ENCODE measurements at places on chromosomes 4 and X.
A peak's percentile ranks its signal among the peaks of the same experiment; 100 is the strongest.

GRCh38 chr4:181162676-181163075, 1080.5 kb upstream of the TENM3 start:
- DNase-seq: no peak

DNA sequence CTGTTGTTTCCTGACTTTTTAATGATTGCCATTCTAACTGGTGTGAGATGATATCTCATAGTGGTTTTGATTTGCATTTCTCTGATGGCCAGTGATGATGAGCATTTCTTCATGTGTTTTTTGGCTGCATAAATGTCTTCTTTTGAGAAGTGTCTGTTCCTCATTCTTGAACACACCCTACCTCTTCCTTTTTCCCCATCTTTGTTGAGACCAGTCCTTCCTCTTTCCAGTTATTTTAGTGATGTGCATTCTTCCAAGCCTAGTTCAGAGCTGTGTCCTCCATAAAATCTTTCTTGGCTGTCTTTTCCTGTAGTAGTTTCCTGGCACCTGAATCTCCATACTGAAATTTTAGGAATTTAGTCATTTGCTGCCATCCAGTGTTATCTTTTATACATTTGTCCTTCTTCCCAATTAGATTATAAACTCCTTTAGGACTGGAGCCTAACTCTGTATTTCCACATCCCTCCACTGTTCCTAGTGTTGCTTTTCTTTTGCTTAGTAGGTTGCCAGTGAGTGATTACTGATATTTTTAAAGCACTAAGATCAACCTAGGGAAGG, 11.4 kb downstream of the FHIP1A start:
- DNase-seq: no peak

DNA sequence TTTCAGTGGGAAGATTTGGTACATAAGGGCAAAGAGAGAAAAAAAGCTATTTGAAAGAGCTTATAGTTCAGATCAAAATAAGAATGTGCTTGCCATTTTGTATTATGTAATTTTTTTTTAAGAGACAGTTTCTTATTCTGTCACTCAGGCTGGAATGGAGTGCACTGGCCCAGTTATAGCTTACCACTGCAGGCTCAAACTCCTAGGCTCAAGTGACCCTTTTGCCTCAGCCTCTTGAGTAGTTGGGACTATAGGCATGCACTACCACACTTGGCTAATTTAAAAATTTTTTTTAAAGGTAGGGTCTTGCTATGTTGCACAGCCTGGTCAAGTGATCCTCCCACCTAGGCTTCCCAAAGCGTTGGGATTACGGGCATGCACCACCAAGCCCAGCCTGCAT, 22.2 kb upstream of the USP53 start:
- no peak for DNase-seq

GRCh38 chr4:27577951-27578350, 717.3 kb downstream of the STIM2 start:
- DNase-seq: no peak

DNA sequence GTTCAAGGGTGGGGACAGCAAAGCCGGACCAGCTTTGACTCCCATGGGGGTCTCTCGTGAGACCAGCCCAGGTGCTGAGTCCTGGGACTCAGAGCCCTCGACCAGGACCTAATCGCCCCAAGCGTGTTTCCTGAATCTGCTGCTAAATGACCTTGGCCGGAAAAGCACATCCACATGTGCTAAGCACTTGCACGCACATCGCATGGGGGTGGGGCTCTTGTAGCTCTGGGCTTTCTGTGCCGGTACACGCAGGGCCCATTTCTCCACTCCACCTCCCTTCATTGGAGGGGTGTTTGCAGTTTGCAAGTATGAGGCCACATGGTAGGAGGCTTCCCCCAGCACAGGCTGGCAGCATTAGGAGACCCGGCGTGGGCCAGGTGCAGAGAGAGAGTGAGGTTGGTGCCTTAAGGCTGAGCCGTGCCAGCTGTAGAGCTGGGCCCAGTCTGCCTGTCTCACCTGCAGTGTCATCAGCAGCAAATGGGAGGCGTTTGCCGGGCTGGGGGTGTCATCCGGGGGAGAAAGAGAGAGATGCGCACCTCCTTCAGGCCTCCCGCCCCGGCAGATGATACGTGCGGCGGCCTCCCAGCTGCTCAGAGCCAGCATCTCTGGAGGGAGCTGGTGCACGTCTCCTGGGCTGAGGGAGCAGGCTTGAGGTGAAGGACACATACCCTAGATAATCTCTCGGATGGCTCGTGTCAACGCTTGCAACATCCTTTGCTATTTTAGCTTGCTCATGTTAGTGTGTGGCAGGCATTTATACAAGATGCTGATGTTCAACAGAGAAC, 45.2 kb upstream of the CLCN4 start:
- peak; percentile 4 for DNase-seq

- DNase-seq: no peak
Observed at GRCh38 chrX:15815779-15816437, 25.6 kb downstream of the ZRSR2 start.

GRCh38 chr4:120109406-120109805, 42.8 kb upstream of the MAD2L1 start:
- DNase-seq: no peak

GRCh38 chrX:110414679-110415439, 56.2 kb downstream of the RTL9 start:
- DNase-seq: no peak

DNA sequence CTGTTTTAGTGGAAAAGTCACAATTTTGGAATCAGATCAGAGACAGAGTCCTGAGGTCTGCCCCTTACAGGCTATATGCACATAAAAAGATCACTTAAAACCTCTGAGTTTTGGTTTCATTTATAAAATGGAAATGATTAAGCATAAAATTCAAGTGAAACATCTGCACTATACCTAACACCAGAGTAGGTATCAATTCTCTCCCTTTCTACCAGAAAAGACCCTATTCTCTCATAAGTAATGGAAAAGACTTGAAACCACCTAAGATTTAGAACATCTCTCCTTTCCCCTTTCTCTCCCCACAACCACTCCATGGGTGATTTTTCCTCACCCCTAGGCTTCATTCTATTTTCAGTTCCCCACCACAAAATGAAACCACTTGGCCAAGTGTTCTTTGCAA, 907 bp downstream of the LHFPL1 start:
- DNase-seq: no peak

GRCh38 chr4:147480502-147480890, 401 bp upstream of the EDNRA start:
- DNase-seq: no peak

- DNase-seq: no peak
Observed at GRCh38 chrX:10166731-10167151, 10.0 kb downstream of the CLCN4 start.

GRCh38 chr4:19241895-19242294, 1009.8 kb upstream of the SLIT2 start:
- DNase-seq: no peak

GRCh38 chrX:20029728-20030127, 38.9 kb upstream of the BCLAF3 start:
- DNase-seq: no peak

DNA sequence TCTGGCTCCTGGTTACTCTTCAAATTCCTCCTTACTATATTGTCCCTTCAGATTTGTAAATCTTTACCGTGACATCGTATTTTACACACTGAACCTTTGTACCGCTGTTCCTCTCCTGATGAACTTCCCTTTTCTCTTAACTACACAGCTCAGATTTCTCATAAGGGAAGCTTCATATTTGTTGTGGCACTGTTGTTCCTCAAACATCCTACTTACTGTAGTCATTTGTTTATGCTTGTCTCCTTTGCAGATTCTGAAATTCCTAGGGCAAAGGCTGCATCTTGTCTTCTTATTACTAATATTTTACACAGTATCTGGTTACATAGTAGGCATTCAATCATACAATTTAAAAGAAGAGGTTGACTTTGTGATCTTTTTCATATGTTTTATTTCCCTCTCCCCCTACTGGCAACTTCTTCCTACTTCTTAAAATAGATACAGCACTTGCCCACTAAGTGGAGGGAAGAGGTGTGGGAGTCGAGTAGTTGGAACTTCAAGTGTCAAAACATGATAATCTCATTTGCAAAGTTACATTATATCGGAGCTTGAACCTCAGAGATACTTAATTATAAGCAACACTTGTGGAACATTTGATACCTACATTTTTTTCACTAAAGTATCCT, 50.0 kb downstream of the TET2 start:
- DNase-seq: no peak

GRCh38 chr4:40183615-40184411, 13.0 kb upstream of the RHOH start:
- DNase-seq: no peak

DNA sequence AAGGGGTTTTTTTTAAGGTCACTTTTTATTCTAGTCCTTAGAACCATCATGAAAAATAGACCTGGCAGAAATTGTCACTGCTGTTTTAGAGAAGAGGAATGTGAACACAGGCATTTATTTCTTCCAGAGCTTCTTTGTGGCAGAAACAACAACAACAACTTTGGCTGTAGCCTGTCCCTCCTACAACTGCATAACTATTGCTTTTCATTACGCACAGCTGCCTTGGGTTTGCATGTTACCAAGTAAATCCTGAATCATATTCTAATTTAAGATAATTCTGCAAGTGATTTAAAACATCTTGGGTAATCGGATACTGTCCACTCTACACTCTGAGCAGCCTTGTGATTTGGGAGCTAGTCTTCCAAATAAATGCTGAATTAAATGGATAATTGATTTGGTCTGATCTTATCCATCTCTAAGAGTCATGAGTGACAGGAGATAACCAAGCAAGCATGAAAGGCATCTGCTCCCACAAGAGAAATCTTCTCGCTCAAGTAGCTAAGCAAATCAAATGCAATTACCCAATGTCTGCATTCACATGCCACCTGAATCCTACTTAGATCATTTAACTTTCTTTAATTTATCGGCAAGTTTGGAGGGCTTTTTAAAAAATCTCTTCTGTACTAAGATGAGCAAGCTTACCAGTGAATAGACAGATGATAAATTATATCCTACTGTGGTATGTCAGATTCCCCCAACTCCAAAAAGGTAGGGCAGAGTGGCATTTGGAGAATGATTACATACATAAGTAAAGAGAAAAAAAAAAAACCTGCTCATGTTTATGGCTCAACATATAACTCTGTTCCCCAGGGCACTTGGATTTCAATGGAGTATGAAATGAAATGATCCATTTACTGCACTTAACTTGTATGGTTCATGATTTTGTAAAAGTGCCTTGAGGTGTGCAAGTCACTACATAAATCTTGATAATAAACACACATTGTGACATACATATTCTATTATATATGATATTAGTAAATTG, 73.6 kb downstream of the EGF start:
- DNase-seq: no peak

DNA sequence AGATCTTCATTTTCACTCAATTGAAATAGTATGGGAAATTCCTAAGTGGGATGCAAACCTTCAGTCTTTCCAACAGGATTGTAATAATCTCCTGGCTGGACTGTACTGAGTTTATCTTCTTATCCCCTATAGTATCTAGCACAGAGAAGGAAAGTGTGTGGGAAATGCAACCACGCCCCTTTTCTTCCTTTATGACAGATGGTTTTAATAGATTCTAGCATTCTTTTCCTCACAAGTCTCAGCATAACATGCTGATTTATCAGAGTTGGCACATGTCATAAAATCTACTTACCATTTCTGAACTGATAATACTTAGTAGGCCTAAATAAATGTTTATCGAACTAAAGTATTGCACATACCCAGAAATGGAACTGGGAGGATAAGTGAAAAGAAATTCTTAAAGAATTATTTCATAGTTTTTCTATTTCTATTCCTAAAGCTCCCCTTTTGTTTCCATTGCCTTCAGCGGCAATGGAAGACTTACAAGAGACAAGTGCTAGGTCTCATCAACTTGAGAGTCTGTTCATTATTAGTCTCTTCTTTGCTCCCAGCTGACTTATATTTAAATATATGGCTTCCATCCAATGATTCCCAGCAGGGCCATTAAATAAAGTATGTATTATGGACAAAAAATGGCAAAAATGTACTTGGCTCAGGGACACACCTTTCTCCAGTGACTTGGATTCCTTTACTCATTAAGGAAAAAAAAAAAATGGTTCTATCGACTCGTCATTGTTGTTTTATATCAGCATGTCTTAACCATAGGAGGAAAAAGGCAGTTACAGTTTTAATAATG, 484.5 kb downstream of the IL1RAPL1 start:
- no peak for DNase-seq

GRCh38 chr4:14906805-14907204, 95.5 kb upstream of the CPEB2 start:
- DNase-seq: no peak

DNA sequence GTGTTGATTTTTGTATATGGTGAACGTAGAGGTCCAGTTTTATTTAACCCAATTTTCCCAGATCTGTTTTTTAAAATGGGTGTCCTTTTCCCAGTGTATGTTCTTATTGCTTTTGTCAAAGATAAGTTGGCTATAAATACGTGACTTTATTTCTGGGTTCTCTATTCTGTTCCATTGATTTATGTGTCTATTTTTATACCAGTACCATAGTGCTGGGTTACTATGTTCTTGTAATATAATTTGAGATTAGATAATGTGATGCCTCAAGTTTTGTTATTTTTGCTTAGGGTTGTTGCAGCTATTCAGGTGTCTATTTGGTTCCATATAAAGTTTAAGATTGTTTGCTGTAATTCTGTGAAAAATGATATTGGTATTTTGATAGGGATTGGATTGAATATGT, 749.1 kb upstream of the GRIA3 start:
- DNase-seq: no peak

DNA sequence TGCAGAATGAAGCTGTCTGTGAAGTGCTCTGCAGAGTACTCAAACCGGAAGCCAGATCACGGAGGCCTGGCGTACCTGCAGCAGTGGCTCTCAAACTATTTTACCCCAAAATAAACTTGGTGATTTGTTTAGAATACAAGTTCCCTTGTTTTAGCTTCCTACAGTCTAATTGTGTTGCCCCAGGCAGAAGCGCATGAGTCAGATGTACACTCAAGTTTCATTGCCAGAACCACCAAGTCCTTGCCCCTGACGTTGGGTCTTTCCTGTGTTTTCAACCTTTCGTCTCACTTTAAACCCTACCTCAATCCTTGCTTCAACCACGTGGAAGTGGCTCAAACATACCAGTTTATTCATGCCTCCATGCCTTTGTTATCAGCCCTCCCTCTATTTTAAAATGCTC, 66.2 kb upstream of the SLC7A11 start:
- DNase-seq: no peak

DNA sequence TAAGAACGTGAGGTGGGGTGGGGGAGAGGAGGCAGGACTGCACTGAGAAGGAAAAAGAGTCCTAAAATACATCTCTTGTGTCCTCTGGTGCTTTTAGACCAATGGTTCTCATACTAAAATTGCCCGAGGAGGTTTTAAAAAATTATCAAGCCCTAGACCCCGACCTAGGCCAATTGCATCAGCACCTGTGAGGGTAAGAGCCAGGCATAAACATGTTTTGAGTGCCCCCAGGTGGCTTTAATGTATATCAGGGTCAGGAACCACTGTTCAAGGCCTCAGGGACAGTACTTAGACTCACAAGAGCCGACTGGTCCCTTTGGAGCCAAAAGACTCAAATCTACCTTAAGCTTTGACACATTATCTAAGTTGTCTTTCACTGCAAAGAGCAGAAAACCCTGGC, 37.5 kb upstream of the TMEM150C start:
- no peak for DNase-seq

DNA sequence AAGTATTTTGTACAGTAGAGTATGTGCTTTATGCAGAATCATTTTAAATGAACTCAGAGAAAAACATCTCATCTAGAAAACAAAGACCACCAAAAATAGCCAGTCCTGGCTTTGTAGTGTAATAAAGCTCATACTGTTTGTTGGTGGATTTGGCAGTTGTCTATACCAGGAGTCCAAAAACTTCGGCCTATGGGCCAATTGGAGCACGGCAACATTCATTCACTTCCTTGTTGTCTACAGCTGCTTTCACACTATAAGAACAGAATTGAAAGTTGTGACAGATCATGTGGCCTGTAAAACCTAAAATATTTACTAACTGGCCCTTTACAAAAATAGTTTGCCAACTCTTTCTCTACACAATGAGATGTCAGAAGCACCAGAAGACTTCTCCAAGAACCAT, 5.3 kb downstream of the FBXW7 start:
- DNase-seq: no peak

Measured in stimulated activated CD8-positive, alpha-beta memory T cell treated with anti-CD3 and anti-CD28 coated beads, Interleukin-4, amount 100 ng/mL, for 4 hours (primary cell).